ENCODE measurements at places on chromosomes 2 and 18.

- no peak for DNase-seq
Observed at GRCh38 chr2:240529344-240529999, 28.3 kb downstream of the ANKMY1 start.

GRCh38 chr18:30489890-30490643, 552.5 kb downstream of the DSC3 start:
- DNase-seq: no peak

GRCh38 chr18:28669165-28669564, 492.2 kb upstream of the CDH2 start:
- DNase-seq: no peak

GRCh38 chr2:233184669-233185068, 66.8 kb upstream of the ATG16L1 start:
- DNase-seq: no peak

GRCh38 chr18:22223254-22223964, 54.0 kb downstream of the GATA6 start:
- no peak for DNase-seq

- DNase-seq: no peak
Observed at GRCh38 chr2:670637-671036, 6.6 kb downstream of the TMEM18 start.

DNA sequence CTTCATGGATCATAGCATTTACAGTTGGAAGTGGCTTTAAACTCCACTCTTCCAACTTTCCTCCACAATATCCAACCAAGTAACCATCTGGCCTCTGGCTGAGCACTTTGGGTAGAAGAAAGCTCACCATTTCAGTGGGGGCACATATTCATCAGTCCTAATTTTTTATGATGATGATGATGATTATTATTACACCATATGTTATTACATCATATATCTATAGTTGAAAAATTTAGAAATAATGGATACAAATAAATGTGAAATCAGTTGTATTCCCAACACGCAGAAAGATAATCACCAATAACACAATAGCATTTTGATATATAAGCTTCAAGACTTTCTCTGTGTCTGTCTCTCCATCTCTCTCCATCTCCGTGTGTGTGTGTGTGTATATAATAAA, 26.6 kb upstream of the ZCCHC2 start:
- no peak for DNase-seq

GRCh38 chr2:64128943-64129391, 15.3 kb downstream of the PELI1 start:
- no peak for DNase-seq

GRCh38 chr2:73033766-73034381, 37.6 kb downstream of the SFXN5 start:
- DNase-seq: no peak

DNA sequence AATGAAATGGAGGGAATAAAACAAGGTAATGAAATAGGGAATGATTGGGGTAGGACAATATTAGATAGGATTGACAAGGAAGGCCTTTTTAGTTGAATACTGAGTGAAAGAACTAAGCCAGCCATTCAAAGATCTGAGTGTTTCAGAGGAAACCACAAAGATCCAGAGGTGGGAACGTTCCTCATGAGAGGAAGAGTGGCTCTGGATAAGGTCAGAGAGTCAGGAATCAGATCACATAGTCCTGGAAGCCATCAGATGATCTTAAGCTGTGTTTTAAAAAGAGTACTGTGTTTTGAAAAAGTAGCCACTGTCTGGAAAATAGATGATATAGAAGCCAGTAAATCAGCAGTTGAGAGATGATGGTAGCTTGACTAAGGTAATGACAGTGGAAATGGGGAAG, 11.8 kb downstream of the TTLL4 start:
- DNase-seq: no peak

DNA sequence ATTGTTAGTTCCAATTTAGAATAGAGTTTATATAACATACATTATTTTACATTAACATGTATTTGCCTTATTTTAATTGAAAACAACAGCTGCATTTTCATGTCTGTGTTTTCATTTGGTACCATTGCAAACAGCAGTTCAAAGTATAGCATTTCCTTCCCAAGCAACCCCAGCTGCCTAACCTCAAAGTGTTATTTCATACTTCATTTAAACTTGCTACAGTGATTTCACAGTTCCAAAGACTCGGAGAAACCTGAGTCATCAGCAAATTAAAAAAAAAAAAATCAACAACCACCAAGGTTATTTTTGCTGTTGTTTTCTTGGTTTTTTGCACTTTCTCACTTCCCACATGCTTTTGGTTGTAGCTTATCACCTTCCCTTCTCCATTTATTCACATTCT, 236.5 kb upstream of the SPHKAP start:
- no peak for DNase-seq

- no peak for DNase-seq
Observed at GRCh38 chr2:26853751-26854150, 5.8 kb downstream of the DPYSL5 start.

DNA sequence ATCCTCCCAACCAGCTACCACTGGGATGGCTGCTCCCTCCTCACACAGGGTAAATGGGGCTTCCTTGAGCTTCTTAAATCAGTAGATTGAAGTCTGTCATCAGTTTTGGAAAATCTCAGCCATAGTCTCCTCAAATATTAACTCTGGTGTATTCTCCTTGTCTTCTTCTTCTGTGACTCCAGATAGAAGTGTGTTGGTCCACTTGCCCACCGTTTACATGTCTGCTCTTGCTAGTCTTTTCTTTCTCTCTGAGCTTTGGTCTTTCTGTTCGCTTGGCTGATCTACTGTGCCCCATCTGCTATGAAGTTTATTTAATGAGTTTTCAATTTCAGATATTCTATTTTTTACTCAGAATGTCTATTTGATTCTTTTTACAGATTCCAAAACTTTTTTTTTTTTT, 281.7 kb upstream of the HDAC4 start:
- no peak for DNase-seq

DNA sequence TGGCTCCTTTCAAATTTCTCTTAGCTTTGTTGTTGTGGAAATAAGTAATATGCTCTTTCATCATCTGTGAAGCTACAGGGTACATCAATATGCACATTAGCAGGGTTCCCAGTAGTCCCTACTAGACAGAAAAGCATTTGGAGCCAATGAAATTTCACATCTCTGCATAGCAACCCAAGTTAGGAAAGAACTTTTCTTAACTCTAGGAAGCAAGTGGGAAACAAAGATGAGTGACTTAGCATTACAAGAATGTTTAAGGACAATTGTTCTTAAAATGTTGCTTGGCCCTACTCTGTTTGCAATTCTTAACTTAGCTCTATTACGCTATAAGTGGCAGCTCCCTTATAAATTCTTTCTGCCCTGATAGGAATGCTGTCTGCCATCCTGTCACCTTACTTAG, 39.6 kb downstream of the ZEB2 start:
- DNase-seq: no peak

GRCh38 chr18:45662468-45662867, 47.2 kb downstream of the SLC14A2 start:
- no peak for DNase-seq

DNA sequence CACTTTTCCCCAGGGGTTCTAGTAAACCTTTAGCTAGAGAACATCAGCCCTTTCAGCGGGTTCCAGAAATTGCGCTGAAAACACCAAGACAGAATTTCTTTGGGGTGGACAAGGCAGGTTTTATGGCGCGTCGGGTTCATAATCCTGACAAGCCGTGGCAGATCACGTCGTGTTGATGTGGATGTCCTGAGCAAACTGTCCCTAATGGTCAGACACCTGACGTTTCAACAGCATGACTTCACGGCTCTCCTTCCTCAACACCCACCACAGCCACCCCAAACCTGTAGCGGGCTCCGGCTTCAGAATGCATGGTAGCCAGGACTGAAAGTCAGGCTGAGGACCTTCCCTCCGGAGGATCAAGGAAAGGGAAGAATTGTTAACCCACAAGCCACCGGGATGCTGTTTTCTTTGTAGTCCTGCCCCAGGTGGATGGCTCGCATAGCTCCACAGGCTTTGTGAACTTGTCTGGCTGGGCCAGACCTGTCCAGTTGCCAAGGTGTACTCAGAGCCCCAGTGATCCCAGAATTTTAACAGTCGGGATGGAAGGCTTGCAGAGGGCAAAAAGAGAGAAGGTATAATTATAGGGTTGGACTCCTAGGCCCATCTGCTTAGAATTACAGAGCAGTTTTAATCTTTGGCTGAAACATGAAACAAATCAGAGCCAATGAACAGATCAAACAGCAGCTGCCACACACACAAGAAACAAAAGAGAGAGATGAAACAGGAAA, 1.5 kb downstream of the APCDD1 start:
- DNase-seq: no peak
